ENCODE measurements at places on chromosomes 13 and 19.
A peak's percentile ranks its signal among the peaks of the same experiment; 100 is the strongest.

GRCh38 chr19:2455851-2456570, 748 bp downstream of the LMNB2 start:
- peak; percentile 47 for DNase-seq

GRCh38 chr13:55120631-55121030, 2020.1 kb upstream of the PRR20A start:
- DNase-seq = no peak

DNA sequence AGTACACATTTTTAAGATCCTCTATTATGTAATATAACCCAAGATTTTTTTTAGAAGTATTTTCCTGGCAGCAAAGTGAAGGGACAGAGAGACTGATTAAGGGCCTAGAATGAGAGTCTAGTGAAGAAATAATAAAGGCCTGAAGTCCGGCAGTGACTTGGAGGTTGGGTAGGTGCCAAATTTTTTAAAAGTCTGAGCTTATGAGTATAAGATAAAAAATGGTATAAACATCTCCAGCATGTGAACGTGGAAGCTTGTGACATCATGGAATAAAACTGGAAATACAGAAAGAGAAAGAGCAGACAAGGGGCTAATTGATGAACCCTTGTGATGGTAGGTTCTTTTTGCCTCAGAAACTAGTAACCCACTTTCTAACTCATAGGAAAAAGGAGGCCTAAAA, 174.6 kb downstream of the SUCLA2 start:
- no peak for DNase-seq

DNA sequence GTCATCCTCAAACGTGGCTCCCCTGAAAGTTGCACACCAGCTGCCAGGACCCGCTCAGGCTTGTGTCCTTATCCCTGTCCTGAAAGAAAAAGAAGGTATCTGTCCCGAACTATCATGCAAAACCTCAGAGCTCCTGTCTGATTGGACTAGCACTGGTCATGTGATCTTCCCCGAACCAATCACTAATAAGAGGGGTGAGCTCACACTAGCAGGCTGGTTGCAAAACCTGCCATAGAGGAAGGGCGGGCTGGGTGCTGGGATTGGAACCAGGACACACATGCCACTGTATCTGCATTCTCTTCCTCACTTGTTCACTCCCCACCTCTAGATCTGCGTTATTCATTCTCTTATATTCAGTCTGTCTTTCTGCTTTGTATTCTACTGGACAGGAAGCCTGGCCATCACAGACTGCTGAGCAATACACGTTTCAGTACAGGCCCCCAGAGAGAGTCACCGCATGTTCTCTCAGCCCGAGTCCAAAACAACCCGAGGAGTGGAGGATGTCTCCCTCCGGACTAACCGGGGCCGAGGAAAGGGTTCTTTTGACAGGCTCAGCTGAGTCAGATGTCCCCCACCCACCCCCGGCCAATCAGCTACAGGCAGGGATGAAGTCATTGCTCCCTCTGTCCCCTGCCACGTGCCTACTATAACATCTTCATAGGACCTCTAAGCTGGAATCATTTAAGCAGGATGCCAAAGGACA, 97.7 kb downstream of the SIPA1L3 start:
- DNase-seq = peak; percentile 29

DNA sequence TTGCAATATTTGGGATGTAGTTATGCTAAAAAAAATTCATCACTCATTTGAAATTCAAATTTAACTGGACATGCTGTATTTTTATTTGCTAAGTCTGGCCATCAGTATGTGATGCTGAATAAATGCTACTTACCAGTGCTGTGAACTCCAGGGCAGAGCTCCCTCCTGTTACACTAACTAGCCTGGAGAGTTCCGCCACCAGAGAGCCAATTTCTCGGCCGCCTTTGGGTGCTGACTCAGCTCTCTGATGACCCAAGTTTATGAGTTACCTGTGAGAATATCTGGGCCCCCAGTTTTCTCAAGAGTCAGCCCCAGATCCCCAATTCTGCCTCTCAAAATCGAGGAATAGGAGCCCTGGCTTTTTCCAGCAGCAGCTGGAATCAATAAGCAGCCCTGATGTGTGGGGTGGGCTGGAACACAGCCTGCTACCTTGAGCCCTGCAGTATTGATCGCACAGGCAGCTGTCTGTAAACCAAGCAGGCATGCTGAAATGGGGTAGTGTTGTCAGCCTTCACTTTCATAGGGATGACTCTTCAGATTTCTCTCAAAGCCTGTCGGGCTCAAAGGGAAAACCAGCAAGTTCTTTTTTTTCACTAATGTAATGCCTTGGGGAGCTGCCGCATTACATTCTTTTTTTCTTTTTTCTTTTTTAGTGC, 113.7 kb downstream of the DNAJC15 start:
- DNase-seq = no peak

- DNase-seq = no peak
These were observed 406.9 kb downstream of the FGF9 start for GRCh38 chr13:22077764-22078163.

DNA sequence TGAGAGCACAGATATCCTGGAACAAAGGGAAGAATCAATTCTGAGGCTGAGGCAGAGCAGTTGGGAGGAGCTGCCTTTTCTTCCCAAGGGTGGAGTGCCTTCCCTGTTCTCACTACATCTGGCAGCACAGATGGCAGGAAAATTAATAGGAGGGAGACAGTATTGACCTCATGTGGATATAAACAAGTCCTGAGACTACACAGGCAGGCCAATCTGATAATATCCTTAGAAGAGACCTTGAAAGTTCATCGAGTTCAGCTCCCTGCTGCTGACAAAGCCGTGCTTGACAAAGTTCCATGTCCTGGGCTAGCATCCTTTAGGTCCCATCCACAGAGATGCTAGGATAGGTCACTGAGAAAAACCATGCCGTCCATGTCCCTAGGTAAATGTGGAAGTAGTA, 1451.5 kb downstream of the EFNB2 start:
- no peak for DNase-seq

- peak; percentile 89 for DNase-seq
These were observed 10.2 kb downstream of the SNRPD2 start for GRCh38 chr19:45681391-45682015.

GRCh38 chr13:90715485-90715884, 632.0 kb upstream of the MIR17HG start:
- DNase-seq = no peak

Data from CD4-positive, alpha-beta T cell treated with Interleukin-4 for 1 hour (primary cell).